Colonic mucosa (tissue), 4 donors: ENCODE measurements at places on chromosomes 13 and 19. TPM values are rescaled to one million over a fixed set of nuclear protein-coding genes. Genes with fewer than 3 reads are reported as not detected.

TNFSF13B gene
- total RNA-seq = 4.6 TPM

FCGBP gene
- total RNA-seq = 3,903 TPM

DNA sequence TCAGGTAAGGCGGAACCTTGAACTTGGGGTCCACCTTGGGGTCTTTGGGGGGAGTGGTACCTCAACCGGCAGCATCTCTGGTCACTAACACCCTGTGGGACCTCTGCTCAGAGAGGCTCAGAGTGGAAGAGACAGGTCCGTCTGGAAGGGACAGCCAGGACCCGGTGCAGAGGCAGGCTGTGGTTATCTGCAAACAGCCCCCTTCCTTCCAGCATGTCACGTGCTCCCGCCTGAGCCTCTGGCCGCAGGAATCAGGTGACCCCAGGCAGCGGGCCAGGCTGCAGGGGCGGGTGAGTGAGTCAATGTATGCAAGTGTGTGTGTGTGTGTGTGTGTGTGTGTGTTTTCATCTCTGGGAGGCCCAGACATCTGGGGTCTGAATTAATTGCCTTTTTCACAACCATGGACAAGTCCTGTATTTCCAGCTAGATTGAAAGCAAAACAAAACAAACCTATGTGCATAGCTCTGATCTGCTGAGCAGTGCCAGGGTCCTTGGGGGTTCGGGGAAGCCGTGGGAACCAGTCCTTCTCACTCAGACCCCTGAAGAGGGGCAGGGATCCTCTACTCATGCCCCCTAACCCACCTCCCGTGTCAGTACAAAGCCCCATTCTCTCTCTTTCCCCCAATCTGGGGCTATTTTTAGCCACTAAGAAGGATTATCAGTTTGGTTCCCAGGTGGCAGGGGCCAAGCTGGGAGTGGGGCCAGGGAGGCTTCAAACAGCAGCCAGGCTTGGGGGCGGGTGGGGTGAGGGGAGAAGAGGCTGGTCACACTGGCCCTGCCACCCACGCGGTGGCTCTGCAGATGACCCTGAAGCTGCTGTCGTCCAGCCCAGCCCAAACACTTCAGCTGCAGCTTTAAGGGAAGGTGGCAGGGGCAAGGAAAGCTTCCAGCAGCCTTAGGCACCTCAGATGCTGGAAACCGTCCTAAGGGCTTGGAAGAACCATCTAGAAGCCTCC is 31.4 kb downstream of the CERS4 start:
- peak; percentile 74 for DNase-seq

SHISA7 gene
- not detected for total RNA-seq

LTBP4 gene
- total RNA-seq = 231 TPM

DDX49 gene
- 57.8 TPM for total RNA-seq

ZNF490 gene
- total RNA-seq = 6.2 TPM

DNA sequence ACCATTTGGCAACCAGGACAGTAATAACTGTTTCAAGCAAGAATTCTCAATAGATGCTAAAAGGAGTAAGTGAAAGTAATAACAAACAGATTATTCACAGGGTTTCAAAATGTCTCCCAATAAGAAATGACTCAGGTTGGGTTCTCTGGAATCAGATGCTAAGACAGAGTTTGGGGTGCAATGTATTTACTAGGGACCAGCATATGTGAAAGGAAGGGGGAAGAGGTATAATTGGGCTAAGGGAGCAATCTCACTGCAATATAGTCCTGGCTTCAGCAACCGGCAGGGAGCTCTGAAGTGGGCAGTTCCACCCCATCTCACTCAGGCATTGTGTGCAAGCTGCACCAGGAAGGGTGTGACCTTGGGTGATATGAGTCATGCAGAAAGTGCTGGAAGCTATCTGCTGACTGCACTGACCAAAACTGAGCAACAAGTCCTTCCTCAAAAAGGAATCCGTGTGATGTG is 23.4 kb downstream of the ZDHHC20 start:
- DNase-seq = peak; percentile 64

GRCh38 chr13:30580852-30581502 is 36.7 kb upstream of the USPL1 start:
- no peak for DNase-seq
